ENCODE measurements at places on chromosomes 1 and 21.
A peak's percentile ranks its signal among the peaks of the same experiment; 100 is the strongest.

GRCh38 chr1:57843760-57844159, 419.9 kb upstream of the DAB1 start:
- DNase-seq = no peak

GRCh38 chr1:80375662-80376061, 1369.1 kb upstream of the ADGRL4 start:
- DNase-seq = peak; percentile 80

DNA sequence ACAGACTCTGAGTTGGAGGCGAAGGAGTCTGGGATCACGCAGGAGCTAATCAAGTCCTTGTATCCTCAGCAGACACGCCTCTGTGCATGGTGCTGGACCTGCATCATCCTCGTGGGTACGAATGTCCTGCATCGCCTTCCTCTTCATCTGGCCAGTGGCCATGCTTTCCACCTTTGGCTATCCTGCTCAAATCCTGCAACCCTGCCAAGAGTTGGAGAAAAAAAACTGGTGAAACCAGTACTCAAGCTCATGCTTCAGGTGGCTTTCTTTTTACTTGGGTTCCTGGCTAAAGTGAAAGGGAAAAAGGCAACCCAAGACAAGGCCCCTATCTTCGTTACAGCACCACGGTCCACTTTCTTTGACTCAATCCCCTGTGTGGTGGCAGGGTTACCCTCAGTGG, 8.9 kb downstream of the SETSIP start:
- no peak for DNase-seq

- DNase-seq = no peak
Measured at GRCh38 chr1:201555593-201555945, 16.6 kb downstream of the NAV1 start.

- no peak for DNase-seq
Measured at GRCh38 chr1:102615896-102616295, 492.4 kb downstream of the COL11A1 start.

- no peak for DNase-seq
Measured at GRCh38 chr1:48547561-48548220, 75.7 kb upstream of the SPATA6 start.

GRCh38 chr1:100354971-100355394, 2.7 kb downstream of the CDC14A start:
- DNase-seq = no peak

- no peak for DNase-seq
Measured at GRCh38 chr1:166889776-166890175, 13.7 kb upstream of the TADA1 start.

GRCh38 chr1:237390823-237391222, 348.8 kb downstream of the RYR2 start:
- DNase-seq = no peak

DNA sequence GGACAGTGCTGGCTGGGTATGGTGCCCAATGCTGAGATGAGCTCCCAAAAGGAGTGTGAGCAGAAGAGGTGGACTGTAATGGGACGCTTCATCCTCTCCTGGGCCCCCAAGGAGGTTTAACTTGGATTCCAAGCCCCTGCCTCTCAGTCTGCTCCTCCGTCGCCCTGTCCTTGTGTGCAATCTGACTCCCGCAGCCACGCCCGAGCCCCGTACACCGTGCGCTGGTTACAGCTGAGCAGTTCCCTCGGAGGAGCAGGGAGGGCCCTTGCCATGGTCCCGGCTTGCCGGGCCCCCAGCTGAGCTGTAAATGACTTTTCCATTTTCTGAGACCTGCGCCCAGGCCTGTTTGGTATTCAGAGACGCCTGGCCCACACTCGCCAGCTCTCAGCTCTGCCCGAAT, 53.7 kb downstream of the PAX7 start:
- no peak for DNase-seq

- DNase-seq = no peak
Measured at GRCh38 chr1:55154616-55155015, 60.5 kb downstream of the USP24 start.

DNA sequence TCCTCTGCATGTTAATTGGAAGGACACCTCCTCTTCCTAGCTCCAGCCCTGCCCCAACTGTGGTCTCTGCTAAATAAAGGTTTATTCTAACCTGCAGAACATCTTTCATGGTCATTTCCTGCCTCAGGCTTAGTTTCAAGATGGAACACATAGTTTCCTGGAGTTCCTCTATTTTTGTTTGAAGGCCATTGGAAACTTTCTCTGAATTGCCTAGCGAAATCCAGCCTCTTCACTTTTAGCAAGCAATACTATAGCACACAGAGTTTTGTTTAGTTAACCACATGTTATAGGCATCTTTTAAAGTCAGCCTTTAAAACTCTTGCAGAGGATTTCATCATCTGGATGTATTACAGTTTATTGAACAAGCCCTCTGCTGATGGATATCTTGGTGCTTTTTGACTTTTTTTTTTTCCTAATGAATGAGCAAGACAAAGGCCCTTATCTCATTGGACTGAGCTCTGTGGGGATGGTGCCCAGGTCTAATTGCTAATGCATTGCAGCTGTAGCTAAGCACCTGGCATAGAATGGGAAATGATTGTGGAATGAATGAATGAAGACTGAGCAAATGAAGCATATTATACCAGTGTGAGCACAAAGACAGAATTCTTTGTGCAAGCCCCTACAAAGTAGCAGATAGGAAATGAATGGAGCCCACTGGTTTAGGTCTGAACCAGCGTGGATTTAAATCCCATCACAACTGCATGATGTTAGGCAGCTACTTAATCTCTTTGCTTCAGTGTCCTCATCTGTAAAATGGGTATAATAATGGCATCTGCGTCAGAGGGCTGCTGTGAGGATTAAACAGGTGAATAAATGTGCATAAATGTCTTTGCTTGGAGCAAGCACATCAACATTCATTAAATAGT, 641 bp upstream of the CFAP107 start:
- DNase-seq = no peak

- no peak for DNase-seq
Measured at GRCh38 chr1:19206947-19207346, 3.1 kb downstream of the UBR4 start.

DNA sequence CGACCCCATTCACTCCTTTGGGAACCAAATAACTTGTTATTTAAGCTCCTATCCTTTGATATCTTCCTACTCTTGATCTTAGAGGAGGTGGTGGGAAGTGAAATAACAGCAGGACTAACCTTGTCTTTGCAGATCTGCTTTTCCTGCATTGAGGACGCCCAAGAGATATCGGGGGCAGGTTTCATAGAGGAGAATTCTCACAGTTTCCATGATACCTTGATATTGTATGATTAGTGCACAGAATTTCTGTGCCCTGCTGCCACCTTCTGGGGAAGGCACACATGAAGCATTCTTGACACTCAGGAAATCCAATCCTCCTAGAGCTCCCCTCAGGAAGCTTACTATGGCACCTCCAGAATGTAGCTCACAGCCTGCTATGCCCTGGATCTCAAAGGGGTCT, 1.6 kb downstream of the CD1B start:
- no peak for DNase-seq

- DNase-seq = no peak
Measured at GRCh38 chr1:208069317-208069716, 158.4 kb upstream of the CD34 start.

- DNase-seq = no peak
Measured at GRCh38 chr1:213719462-213719861, 268.3 kb upstream of the PROX1 start.

DNA sequence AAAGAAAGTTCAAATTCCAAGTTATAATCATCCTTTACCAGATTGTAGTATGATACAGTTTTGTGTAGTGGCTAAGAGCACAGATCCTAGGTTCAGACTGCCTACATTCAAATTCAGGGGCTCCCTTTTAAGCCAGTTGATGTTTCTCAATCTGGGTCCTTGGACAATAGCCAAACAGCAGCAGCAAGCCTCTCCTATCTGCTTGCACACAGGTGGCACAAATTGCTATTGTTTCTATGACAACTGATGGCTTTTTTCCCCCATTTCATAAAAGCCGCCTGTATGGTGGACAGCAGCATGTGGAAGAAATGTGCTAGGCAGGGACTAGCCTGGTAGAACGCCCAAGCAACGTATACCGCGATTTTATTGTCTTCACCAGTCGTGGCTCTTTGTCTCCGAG, 76.5 kb downstream of the S1PR1 start:
- no peak for DNase-seq

DNA sequence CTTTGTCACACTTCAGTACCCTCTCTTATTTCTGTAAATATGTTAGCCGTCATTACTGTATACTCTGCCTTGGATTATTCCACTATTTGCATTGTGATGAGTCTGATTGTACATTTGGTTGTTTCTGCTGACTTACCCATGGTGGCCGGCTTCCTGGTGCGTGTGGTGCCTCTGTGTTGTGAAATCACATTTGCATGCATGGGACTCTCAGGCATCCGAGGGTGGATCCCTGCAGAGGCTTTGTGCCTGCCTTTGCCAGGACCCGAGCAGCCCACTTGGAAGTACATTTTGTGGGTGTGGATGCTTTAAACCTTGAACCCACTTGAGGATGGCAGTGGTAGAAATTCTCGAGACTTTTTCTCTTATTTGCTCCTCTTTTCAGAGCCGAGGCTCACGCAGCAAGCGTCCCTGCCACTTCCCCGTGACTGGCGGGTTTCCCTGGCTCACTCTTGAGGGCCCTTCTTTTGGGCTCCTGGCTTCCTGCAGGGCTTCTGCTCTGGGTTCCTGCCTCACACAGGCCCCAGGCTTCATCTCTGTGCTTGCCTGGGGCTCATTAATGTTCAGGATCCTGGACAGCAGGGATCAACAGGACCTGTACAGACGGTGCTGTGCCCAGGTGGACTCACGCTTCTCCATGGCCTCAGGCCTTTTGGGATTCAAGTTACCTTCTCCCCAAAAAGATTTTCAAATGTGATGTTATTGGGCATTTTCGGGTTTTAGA, 36.6 kb downstream of the POFUT2 start:
- DNase-seq = no peak

- no peak for DNase-seq
Measured at GRCh38 chr1:156431769-156432668, 63.0 kb downstream of the RHBG start.

GRCh38 chr1:111653709-111654108, 34.1 kb downstream of the RAP1A start:
- no peak for DNase-seq

- peak; percentile 91 for DNase-seq
Measured at GRCh38 chr1:244349103-244349531, 102.6 kb downstream of the ADSS2 start.

DNA sequence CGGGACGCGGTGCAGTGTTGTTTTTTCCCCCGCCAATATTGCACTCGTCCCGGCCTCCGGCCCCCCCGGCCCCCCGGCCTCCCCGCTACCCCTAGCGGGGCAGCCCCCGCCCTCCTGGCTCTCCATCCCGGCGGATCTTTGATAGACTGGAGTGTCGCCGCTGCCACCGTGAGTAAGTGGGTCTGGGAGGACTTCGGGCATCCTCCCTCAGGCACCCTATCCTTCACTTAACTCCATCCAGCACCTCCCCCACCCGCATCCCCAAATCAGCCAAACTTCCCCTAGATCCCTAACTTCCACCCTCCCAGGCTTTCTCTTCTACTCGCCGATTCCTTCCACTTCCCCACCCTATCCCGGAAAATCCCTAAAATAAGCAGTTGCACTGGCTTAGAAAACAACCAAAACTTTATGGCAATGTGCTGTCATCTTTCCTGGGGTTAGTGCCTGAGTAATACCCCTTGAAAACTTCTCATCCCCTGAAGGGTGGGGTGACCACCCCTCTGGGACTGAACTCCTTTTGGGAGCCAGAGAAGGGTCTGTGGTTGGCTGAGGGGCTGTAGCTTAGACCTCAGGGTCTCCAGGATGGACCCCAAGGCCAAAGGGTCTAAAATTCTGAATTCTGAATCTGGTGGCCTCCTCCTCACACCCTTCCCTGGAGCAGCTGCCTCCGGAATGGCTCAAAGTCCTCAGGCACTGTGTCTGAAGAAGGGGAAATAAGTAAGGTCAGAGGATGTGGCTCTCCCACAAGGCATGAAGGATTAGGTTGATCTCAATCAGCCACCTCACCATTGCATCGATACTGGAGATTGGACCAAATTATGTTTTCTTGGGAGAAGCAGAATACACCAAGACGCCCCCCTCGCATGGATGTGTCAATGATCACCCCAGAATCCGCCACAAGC, 12.2 kb downstream of the THBS3 start:
- no peak for DNase-seq

DNA sequence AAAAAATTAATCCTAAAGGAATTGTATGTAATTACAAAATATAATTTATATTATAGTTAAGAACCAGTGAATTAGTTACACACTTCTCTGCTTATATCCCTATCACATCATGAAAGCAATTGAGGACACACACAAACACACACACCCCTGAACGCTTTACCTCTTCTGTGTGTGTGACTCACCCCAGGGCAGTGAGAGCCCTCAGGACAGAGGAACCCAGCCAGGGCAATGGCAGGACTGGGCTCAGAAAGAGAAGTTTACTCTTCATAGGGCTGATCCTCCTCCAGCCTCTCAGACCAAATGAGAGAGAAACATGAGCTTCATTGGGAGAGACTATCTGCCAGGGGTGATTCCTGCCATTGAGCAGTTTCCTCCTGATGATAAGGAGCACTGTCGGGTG, 38.1 kb downstream of the SLC44A3 start:
- no peak for DNase-seq

GRCh38 chr1:212699625-212700222, at the start of gene BATF3:
Gene BATF3 (minus strand): TSS chr1:212699840. CDS start chr1:212699762, 78 bp downstream.
- DNase-seq = no peak

DNA sequence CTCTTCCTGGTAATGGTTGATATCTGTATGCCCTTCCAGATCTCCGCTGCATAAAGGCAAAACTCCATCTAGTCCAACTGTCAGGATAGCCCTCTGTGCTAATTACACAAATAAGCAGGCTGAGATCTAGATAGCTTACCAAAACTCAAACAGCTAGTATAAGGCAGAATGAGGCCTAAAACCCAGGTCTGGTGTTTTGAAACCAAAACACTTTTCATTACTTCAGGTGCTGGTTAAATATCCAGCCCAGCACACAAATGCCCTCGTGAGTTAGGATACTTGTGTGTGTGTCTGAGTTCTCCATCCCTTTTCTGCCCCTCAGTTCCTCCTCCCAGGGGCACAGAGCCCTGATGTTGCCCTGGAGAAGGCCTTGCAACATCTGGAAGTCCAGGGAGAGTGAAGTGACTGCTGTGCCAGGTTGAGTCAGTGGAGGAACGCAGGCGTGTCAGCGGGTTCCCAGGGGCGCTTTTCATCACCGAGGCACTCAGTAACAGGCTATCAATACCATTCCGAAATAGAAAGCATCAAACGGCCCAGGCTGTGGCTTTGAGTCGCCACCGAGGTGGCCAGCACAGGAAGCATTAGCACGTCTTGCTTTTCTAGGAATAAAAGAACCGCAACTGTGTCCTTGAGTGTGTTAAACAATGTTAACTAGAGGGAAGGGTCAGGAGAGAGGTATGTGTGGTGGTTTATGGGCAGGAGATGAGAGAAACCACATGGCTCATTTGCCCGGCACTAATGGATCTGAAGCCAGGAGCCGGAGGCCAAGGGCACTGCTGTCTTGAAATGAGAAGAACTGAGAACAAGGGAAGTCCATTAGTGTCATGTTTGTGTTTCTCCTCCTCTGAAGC, 90.7 kb upstream of the WLS start:
- DNase-seq = no peak
